AG09309 (cell line): ENCODE measurements at places on chromosomes 12 and 14.

- no peak for DNase-seq
Observed at GRCh38 chr12:5034603-5035002, 9.1 kb upstream of the KCNA5 start.

DNA sequence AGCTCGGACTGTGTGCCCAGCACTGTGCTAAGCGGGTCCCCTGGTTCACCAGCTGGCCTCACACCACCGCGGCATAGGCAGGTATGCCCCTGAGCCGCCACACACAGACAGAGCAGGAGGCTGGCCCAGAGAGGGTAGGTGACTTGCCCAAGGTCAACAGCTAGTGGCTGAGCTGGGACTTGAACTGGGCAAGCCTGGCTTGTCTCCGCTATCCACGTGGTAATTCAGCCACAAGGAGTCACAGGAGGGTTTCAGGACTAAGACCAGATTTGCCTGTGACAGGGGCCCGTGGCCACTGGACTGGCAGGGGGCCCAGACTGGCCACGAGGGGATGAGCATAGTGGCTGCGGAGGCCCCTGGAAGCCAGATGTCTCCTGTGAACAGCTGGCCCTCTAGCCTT lies 47.7 kb downstream of the NCOR2 start:
- no peak for DNase-seq

GRCh38 chr12:32140877-32141276 lies 34.2 kb downstream of the BICD1 start:
- no peak for DNase-seq

DNA sequence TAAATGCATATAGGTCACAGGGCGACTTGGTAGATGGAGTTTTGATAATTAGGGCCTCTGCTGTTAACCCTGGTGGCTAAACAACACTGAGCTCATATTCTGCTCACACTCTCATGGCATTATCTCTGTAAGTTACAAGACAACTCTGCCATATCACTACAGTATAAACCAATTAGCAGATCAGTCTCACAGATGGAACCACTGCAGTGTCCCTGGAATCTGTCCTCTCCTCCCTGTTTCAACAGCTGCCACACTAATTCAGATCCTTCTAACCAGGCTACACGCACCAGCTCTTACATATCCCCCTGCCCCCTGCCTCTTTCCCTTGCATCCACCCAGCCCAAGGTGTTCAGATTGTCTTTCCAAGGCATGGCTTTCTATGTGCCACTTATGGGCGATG lies 161.0 kb upstream of the RMST start:
- no peak for DNase-seq

GRCh38 chr12:97336900-97337751 lies 125.5 kb upstream of the RMST start:
- DNase-seq: no peak

GRCh38 chr12:42977451-42978230 lies 388.1 kb upstream of the PRICKLE1 start:
- DNase-seq: no peak

DNA sequence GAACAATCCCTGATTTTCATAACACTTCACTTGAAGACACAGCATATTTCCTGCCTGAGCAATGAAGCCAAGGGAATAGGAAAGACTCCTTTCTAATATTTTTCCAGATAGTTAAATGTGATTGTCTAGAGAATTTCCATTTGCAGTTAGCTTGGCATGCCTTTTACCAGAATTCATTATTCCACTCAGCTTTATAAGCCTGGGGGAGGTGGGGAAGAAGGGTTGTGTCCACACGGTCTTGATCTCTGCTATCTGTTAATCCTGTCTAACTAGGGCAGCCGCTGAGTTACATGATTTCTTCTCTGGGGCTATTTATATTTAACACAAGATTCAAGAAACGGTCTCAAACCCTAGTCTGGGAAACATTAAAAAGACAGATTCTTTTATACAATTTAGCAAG lies 146.6 kb upstream of the FSCB start:
- no peak for DNase-seq

DNA sequence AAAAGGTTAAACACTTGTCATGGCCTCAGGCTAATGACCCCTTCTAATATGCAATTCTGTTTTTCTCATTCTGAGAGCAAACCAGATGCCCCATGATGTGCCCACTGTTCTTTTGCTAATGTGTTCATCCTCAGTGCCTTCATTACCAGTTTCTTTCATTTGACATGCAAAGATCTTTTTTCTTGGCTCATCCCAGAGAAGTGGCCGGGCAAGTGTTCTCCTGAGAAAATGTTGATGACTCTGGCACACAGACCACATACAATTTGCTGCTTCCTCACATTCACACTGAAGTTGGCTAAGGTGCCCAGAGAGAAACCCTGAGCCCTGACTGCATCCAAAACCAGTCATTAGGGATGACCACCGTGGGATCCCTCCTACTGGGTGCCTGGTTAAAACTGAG lies 833.3 kb downstream of the DIO2 start:
- no peak for DNase-seq
